Stomach (tissue), 19 donors: ENCODE measurements at places on chromosomes 5 and 9. TPM values are rescaled to one million over a fixed set of nuclear protein-coding genes. Genes with fewer than 3 reads are reported as not detected.

- peak; percentile 81 for DNase-seq
- H3K36me3 ChIP-seq: no peaks in the 10 kb centered on the region
- H3K27ac ChIP-seq: no peak overlapping the region
- H3K4me1 ChIP-seq: no peaks in the 10 kb centered on the region
- H3K4me3 ChIP-seq: no peak overlapping the region
Measured at GRCh38 chr9:90142580-90142979, 500.0 kb downstream of the DIRAS2 start.

- no peak overlapping the region for H3K4me3 ChIP-seq
- no peak for DNase-seq
- H3K4me1 ChIP-seq: peaks cover 11% of the 10 kb centered on the region
Measured at GRCh38 chr5:143554918-143555477, 151.5 kb upstream of the NR3C1 start.

DNA sequence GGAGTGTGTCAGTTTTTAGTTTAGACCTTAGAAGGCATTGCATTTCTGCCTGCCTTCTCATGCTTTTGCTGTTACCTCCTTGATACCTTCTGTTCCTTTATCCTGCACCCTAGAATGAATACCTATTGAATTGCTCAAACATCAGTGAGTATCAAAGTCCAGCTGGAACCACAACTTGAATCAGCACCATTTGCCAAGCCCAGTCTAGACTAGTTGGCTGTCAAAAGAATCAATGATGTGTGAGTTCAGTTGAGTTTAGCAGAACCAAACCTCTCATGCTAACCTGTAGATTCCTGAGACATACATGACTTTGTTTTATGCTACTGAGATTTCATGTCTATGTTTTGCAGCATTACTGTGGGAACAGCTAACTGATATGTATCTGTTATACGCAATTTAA is 116.6 kb downstream of the FAM170A start:
- no peak overlapping the region for H3K4me3 ChIP-seq
- H3K27me3 ChIP-seq: no peaks in the 10 kb centered on the region
- H3K27ac ChIP-seq: no peak overlapping the region
- no peaks in the 10 kb centered on the region for H3K4me1 ChIP-seq
- H3K36me3 ChIP-seq: no peaks in the 10 kb centered on the region
- DNase-seq: no peak

Gene MEIKIN
- not detected for total RNA-seq

- no peaks in the 10 kb centered on the region for H3K36me3 ChIP-seq
- DNase-seq: no peak
- peaks cover 36% of the 10 kb centered on the region for H3K4me1 ChIP-seq
Measured at GRCh38 chr9:96023486-96023885, 148.0 kb downstream of the ERCC6L2 start.

Gene HAPLN1
- not detected for total RNA-seq
